ENCODE measurements at places on chromosomes 11 and 22. TPM values are rescaled to one million over a fixed set of nuclear protein-coding genes. Genes with fewer than 3 reads are reported as not detected.
A peak's percentile ranks its signal among the peaks of the same experiment; 100 is the strongest.

Gene BAIAP2L2
- 0.18 TPM for total RNA-seq

DNA sequence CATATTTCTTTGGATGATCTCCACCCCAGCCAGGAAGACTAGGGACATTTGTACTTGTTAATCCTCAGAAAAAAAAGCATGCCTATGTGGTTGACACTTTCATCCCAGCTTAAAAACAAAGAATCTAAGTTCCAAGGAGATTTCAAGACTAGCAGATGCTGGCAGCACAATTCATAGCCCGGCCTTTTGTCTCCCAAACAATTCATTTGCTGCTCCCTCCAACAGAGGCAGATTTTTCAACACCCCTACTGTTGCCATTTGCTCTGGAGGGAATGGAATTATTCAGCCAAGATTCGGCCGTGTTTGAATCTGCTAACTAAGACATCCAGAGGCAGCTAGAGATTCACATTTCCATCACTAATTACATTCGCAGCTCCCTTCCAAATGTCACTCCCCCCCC lies 15.3 kb downstream of the P2RX3 start:
- no peaks in the 10 kb centered on the region for H3K27me3 ChIP-seq
- no peaks in the 10 kb centered on the region for H3K36me3 ChIP-seq
- H3K4me1 ChIP-seq, result no peaks in the 10 kb centered on the region
- no peak overlapping the region for H3K4me3 ChIP-seq
- no peak for DNase-seq
- no peak overlapping the region for H3K27ac ChIP-seq

DNA sequence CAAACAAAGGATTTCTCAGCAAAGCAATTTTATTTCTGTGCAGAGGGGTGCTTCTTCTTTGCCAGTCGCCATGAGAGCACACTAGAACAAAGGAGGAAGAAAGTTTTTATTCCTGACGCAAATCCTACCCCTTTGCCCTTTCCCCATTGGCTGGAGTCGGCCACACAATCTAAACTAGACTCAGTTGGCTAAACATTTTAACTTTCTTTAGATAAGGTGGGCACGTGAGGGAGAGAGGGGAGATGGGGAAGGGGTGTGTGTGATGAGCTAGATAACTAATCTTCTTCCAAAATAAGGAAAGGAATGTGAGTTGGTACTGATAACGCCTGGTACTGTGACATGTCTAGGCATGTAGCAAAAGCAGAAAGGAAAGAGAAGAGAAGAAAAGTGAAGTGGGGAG lies 626 bp downstream of the TRIM22 start:
- peaks cover 3% of the 10 kb centered on the region for H3K4me1 ChIP-seq
- no peak overlapping the region for H3K4me3 ChIP-seq
- H3K27me3 ChIP-seq, result no peaks in the 10 kb centered on the region

DNA sequence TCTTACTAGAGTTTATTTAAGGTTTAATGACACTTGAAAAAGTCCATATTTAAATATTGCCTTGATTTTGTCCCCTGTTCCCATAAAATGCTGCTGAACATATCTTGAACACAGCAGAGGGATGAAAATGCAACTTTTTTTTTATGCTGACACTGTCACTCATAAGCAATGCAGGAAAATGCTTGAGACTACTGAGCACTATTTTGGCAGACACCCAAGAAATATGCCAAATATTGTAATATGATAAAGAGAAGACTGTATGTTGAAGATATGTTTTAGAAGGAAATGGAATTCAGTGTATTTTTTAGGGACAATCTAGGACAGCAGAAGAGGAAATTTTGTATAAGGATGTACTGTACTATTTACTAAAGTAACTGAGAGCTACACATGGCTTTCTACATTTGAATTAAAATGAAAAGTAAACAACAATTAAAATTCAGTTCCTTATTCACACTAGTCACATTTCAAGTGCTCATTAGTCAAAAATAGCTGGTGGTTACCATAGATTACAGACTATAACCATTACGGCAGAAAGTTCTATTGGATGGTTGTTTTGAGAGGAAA lies 58.6 kb downstream of the LRRC4C start:
- no peaks in the 10 kb centered on the region for H3K36me3 ChIP-seq
- no peak overlapping the region for H3K4me3 ChIP-seq
- H3K27me3 ChIP-seq, result no peaks in the 10 kb centered on the region
- H3K27ac ChIP-seq, result no peak overlapping the region
- H3K4me1 ChIP-seq, result no peaks in the 10 kb centered on the region

DNA sequence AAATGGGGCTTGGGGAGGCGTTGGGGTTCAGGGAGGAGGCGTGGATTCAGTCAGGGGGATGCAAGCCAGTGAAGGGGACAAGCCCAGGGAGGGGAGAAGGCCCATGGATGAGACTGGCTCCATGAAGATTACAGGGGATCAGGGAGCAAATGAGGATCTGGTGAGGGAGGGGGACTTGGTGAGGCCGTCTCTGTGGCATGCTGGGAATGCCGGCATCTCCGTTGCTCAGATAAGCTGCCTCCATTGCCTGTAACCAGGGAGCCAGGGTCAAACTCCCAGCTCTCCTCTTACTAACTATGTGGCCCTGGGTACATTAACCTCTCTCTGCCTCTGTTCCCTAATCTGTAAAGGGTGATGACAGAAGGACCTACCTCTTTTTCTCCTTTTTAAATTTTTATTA lies 38.7 kb downstream of the TPBGL start:
- DNase-seq, result no peak
- no peaks in the 10 kb centered on the region for H3K27me3 ChIP-seq
- H3K4me1 ChIP-seq, result peaks cover 14% of the 10 kb centered on the region
- no peak overlapping the region for H3K4me3 ChIP-seq
- H3K27ac ChIP-seq, result peak overlapping the region; percentile 14

- no peaks in the 10 kb centered on the region for H3K36me3 ChIP-seq
- H3K4me1 ChIP-seq, result no peaks in the 10 kb centered on the region
- H3K27ac ChIP-seq, result no peak overlapping the region
- no peak for DNase-seq
- no peak overlapping the region for H3K4me3 ChIP-seq
Measured at GRCh38 chr11:79186669-79187068, 254.2 kb downstream of the TENM4 start.

Gene RAB39A
- total RNA-seq, result 3.3 TPM

Gene APOL5
- total RNA-seq, result not detected

Gene TPBGL
- 0.54 TPM for total RNA-seq

GRCh38 chr11:680476-680875 lies 14.5 kb downstream of the DEAF1 start:
- peaks cover 12% of the 10 kb centered on the region for H3K36me3 ChIP-seq
- no peaks in the 10 kb centered on the region for H3K4me1 ChIP-seq
- H3K27ac ChIP-seq, result no peak overlapping the region
- no peak for DNase-seq

Gene ANKK1
- total RNA-seq, result 0.08 TPM

Gene NXPE1
- total RNA-seq, result not detected

- H3K27ac ChIP-seq, result no peak overlapping the region
- H3K27me3 ChIP-seq, result no peaks in the 10 kb centered on the region
- H3K4me3 ChIP-seq, result no peak overlapping the region
- no peaks in the 10 kb centered on the region for H3K4me1 ChIP-seq
- DNase-seq, result no peak
Measured at GRCh38 chr11:131912134-131912533, 541.7 kb downstream of the NTM start.

Gene ANO5
- total RNA-seq, result 1.7 TPM

DNA sequence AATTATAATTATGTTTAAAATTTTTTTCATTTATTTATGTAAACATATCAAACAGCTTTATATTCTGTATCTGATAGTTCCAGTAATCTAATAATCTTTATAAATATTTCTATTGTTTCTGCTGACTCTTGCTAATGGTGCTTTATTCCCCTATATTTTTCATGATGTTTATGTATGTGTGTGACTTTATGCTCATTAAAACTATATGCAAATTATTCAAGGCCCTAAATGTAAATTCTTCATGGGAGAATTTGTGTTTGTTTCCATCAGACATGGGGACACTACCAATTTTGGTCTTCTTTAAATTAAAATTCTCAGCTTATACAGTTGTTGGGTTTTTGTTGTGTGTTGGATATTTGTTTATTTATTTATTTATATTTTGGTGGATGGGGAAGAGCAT lies 13.7 kb upstream of the ALKBH3 start:
- no peak for DNase-seq
- H3K27ac ChIP-seq, result no peak overlapping the region
- H3K4me1 ChIP-seq, result no peaks in the 10 kb centered on the region
- H3K27me3 ChIP-seq, result peaks cover 10% of the 10 kb centered on the region

DNA sequence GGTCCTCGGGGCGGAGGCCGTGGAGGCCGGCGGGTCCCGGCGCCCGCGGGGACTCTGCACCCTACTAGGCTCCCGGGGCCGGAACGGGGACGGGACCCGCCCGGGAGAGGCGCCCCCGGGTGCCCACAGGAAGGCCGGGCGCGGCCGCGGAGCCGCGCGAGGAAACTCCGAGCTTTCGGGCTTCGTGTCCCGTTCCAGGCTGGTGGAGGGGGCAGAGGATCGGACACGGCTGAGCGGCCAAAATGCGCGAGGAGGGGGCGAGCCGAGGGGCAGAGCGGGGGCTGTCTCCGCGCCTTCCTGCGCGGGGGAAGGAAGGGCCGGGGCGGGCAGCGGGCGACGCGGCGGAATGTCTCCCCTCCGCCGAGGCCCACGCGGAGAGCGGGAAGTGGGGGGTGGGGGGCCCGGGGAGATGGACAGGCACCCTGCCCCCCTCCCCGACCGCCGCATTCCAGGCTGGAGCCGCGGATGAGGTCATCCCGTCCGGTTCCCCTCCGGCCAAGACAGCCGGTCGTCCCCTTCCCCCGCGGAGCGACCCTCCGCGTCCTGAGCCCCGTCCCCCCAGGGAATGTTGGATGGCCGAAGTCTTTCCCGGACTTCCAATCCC lies 430 bp downstream of the CDC42EP1 start:
- peaks cover 33% of the 10 kb centered on the region for H3K4me1 ChIP-seq
- H3K27me3 ChIP-seq, result no peaks in the 10 kb centered on the region
- no peaks in the 10 kb centered on the region for H3K36me3 ChIP-seq
